Motor neuron (in vitro differentiated cells): ENCODE measurements at places on chromosomes 16 and 17. TPM values are rescaled to one million over a fixed set of nuclear protein-coding genes. Genes with fewer than 3 reads are reported as not detected.

GRCh38 chr17:64063766-64064224 is 43.4 kb upstream of the ICAM2 start:
- ATAC-seq = peak; percentile 43

DNA sequence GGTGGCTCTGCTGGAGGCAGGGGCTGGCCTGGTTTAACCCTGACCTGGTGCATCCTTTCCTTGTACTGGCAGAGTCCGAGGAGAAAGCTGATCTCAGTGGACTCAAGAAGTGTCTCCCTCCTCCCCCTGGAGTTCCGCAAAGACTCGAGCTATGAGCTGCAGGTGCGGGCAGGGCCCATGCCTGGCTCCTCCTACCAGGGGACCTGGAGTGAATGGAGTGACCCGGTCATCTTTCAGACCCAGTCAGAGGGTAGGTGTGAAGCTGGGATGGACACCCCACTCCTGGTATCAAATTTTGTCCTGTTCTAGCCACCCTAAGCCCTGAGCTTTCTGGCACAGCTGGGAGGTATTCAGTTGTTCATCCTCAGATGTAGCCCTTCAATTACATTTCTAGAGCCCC is 42.5 kb downstream of the IL21R start:
- ATAC-seq = no peak

GRCh38 chr17:82869536-82869935 is 29.7 kb upstream of the ZNF750 start:
- ATAC-seq = no peak

GRCh38 chr16:57937861-57938260 is 33.1 kb downstream of the CNGB1 start:
- no peak for ATAC-seq

DNA sequence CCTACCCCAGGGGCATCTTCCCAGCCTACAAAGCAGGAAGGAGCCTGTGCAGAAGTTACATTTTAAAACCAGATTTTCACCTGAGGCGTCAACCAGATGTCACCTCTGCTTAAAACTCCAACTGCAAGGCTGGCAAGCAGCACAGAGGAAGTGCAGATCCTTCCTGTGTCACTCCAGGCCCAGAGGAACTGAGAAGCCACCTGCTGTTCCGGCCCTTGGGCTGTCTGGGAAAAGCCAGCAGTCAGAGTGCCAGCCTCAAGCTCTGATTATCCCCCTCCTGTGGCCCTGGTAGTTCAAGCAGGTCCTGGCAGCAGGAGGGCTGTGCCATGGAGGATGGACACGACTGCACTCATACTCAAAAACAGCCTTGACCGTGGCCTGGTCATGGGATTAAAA is 10.2 kb downstream of the POLR2C start:
- ATAC-seq = no peak

DNA sequence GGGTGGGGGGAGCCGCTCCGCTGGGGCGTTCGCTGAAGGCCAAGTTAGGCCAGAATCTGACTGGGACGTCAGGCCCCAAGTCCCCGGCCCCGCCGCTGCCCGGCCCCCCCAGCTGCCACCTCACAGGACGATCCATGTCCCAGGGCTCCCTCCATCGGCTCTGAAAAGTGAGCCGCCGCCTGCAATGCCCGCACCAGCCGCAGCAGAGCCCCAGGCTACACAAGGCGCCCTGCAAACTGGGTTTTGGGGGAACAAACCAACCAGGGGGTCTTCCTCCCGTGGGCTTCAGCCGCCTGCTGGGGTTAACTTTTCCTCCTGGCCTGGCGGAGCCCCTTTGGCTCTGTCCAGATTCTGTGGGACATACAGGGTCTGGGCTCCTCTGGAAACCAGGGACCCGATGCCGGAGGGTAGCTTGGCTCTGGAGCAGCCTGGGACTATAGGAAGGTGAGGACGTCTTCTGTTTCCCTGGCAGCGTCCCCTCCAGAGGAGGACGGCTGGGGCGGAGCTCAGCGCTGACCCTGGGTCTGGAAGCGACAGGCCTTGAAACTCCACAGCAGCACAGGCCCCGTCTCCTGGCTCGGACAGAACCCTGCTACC is 835 bp downstream of the NME4 start:
- peak; percentile 8 for ATAC-seq

Gene DNASE1L2
- total RNA-seq = 2.5 and 3.0 TPM in 2 replicates

Gene TMEM238L
- total RNA-seq = 1.1 and 4.9 TPM in 2 replicates

Gene AKTIP
- 4.4 and 5.2 TPM in 2 replicates for total RNA-seq
